ENCODE measurements at places on chromosomes 7 and 10. TPM values are rescaled to one million over a fixed set of nuclear protein-coding genes. Genes with fewer than 3 reads are reported as not detected.

GPR146 gene
- 1.00 TPM for total RNA-seq

AEBP1 gene
- 15.5 TPM for total RNA-seq

FXYD4 gene
- not detected for total RNA-seq

IFIT2 gene
- total RNA-seq: 3.1 TPM

PRKCQ gene
- under 0.01 TPM for total RNA-seq

FFAR4 gene
- not detected for total RNA-seq

PAX4 gene
- not detected for total RNA-seq

ZNF804B gene
- not detected for total RNA-seq

ACBD7 gene
- total RNA-seq: 0.43 TPM

PITX3 gene
- 0.18 TPM for total RNA-seq

PLXNA4 gene
- 0.28 TPM for total RNA-seq

All from smooth muscle cell of bladder (primary cell).